ENCODE measurements at places on chromosomes 3 and 15.

- no peak for DNase-seq
Measured at GRCh38 chr15:84725001-84725491, 9.1 kb upstream of the SEC11A start.

- no peak for DNase-seq
Measured at GRCh38 chr3:50263478-50264382, 5.2 kb upstream of the SEMA3B start.

DNA sequence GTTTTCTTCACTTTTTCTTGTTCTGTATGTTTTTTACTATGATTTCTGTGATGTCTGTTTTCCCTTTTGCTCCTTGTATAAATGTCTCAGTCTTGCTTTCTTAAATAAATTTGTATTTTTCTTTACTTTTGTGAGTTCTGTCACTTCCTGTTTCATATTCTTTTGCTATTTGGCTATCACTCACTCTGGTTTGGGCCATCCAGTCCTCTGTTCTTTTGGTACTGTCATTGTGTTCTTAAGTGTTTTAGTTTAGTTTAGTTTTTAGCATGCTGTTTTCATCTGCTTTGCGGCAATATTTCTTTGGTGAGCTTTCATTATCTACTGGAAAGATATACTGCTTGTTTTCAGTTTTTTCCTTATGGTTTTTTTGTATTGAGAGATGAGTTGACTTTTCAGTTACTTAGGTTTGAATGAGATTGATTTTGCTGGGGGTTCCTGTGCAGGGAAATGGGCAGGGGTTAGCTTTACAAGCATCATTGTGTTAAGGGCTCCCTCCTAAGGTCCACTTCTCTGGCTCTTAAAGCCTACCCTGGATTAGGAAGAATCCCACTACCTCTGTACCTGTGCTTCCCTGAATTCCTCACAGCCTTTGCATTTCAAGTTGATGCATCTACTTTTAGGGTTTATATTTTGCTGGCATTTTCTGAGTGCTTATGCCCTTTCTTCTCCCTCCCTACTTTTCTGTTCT, 35.1 kb downstream of the PDCD6IP start:
- DNase-seq = no peak

DNA sequence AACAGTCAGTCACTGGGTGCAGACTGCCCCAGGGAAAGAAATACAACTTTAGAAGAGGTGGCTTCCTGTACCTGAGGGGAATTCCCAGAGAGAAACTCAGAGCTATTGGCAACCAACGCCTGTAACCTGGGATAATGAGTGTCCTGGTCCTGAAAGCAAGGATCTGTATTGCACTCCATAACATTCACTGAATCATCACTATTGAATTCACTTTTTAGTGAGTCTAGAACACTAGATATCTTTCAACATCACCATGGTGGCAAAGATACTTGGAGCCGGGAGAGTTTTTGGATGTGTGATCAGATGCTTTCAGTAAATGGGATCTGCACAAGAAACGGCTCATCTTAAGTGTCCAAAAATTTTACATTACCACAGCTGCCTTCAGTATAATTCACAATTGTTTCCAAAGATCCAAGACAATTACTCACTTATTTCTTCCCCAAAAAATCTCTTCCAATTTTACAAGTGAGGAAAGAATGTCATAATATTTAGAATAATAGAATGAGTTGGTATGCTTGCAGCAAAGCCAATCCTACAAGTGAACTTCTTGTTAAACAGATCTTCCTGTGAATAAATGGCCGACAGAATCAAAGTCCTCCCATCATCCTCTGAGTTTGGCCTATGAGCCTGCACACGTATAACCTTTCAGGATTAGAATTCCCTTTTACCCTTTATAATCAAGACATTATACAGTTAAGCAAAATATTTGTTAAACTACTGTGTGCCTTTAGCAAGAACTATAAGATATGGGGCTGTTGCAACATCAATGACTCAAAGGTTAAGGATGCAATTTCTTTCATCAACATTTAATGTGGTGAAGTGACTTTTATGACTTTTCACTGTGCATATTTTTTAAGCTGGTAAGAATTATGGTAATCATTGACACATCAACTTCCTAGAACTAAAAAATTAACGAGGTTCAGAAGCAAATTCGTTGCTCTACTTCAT, 243.3 kb upstream of the COL8A1 start:
- DNase-seq = no peak

DNA sequence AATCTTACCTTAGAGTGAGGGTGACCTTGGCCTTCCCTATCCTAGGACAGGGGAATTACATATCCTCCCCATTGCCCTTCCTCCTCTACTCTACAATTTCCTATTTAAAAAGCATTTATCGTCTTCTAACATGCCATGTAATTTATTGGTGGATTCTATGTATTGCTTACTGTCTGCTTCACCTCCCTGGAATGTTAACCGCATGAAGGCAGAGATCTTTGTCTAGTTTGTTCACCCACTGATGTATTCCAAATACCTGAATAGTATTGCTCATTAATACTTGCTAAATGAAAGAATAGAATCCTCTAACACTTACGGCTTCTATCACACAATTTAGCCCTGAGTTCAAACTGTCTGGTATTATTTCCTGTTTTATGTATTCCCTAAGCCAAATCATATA, 68.6 kb downstream of the PPARG start:
- DNase-seq = no peak

DNA sequence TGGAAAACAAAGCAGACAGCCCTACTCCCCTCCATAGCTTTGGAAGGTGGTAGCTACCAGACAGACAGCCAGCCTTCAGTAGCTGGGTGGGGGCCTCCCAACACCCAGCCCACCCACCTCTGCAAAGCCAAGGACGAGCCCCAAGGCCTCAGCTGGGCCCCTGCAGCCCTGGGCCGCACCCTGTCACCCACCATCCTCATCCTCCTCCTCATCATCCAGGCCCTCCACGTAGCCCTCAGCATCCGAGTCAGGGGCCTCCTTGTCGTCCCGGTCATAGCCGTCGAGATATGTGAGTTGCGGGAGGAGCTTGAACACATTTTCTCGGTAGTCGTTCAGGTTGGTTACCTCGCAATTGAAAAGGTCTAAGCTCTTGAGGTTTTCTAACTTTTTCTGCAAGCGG, 36.5 kb downstream of the ANP32A start:
- no peak for DNase-seq

DNA sequence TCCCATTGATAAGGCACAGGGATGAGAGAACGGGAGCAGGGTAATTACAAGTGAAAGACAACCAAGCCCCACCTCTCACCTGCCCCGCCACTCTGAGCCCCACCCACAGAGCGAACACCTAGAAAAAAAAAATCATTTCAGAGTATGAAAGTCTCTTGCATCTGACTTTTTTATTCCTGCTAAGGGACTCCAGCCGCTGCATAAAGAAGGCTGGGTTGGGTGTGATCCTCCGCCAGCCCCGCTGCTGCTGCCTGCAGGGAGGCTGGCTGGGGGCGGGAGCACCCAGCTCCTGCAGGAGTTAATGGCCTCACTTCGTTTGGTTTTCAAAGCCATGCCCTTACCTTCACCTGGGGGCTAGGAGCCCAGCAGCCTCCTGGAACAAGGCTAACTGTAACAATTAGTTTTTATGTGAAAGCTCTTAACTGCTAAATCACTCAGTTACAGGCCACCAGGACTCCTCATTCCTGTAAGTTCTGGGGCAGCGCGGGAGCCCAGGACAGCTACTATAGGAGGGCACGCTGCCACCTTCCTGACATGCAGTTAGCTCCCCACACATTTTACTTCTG, 78.0 kb upstream of the SNRPA1 start:
- no peak for DNase-seq

DNA sequence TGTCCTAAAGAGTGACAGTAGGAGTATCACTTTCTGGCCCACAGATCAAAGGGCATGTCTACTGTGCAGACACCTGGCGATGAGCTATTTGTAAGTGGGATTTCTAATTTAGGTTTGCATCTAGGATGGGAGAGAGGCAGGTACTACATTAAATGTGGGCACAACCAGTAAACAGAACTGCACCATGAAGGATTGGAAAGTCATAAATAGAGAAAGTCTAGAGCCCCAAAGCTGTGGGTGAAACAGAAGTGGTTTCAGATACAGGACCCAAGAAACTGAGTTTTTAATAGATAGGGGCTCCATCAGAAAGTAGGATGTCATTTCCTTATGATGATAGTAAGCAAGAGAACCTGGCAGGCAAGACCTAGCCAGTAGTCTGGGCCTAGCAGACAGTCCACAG, 35.2 kb upstream of the SPPL2A start:
- no peak for DNase-seq

- no peak for DNase-seq
Measured at GRCh38 chr15:78316283-78317083, 17.1 kb upstream of the SKIC8 start.

GRCh38 chr3:126837773-126838172, 133.7 kb downstream of the CHCHD6 start:
- no peak for DNase-seq
